Stimulated activated CD4-positive, alpha-beta T cell treated with anti-CD3 and anti-CD28 coated beads, Interleukin-1b, Interleukin-23, amount 100 ng/mL, for 4 hours (primary cell): ENCODE measurements at places on chromosomes 5 and 9.

DNA sequence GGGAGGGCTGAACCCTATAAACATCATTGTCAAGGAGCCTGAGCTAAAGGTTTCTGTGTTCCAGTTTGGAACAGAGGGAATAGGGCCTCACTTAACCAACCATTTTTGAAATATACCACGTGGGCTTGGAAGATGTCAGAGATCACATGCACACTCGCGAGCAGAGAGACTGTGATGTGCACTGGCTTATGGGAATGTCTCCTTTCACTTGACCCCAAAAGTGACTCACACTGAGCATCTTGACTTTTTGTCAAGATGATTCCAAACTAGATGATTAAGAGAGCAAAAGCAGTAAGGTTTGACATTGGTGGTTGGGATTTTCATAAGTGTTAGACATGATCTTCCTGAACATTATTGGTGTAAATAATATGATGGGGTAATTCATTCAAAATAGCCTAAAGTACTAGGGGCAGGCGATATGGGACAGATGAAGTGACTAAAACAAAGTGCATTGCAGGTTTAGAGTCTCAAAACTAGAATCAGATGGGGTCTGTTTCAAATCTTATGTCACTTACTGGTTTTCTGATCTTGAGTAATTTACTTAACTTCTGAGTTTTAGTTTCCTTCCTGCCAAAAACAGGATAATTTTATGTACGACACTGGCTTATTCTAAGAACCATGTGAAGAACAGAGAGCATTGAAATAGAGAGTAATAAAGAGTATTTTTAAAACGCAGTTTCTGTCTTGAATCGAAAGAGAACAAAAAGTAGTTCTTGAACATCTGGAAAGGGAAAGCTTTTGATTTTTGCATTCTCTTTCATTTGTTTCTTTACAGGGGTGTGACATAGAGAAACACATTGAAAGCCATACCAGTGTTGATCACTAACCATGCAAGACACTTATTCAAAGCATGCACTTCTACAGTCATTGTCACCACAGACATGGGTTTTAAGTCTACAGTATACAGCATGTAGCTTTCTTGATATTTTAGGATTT, 383.0 kb downstream of the DIRAS2 start:
- no peak for DNase-seq

DNA sequence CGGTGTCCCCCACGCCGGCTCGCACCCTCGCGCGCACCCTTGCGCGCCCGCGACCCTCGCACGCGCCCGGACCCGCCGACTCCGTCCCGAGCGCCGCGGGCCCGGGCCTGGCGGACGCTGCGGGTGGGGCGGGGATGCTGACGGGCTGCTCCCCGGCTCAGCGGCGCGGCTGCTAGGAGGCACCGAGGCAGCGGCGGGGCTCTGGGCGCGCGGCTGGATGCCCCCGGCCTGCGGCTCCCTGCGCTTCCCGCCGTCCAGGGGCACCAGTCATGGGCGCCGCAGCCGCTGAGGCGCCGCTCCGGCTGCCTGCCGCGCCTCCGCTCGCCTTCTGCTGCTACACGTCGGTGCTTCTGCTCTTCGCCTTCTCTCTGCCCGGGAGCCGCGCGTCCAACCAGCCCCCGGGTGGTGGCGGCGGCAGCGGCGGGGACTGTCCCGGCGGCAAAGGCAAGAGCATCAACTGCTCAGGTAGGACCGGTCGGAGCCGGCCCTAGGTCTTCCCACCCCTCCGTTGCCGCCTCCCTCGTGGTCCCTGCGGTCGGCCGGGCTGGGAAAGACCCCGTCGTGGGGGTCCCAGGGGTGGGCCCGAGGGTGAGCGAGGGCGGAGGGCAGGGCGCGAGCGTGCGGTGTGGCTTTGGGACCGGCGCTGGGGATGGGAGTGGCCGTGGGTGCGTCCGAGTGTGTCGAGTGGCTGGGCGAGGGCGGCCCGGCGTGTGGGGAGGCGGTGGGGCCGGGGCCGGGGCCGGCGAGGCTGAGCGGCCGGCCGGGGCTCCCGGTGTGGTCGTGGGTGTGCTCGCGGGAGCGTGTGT, 530 bp downstream of the TMEFF1 start:
- peak; percentile 20 for DNase-seq

- DNase-seq, result no peak
Observed at GRCh38 chr5:142753116-142753631, 17.0 kb upstream of the ARHGAP26 start.

DNA sequence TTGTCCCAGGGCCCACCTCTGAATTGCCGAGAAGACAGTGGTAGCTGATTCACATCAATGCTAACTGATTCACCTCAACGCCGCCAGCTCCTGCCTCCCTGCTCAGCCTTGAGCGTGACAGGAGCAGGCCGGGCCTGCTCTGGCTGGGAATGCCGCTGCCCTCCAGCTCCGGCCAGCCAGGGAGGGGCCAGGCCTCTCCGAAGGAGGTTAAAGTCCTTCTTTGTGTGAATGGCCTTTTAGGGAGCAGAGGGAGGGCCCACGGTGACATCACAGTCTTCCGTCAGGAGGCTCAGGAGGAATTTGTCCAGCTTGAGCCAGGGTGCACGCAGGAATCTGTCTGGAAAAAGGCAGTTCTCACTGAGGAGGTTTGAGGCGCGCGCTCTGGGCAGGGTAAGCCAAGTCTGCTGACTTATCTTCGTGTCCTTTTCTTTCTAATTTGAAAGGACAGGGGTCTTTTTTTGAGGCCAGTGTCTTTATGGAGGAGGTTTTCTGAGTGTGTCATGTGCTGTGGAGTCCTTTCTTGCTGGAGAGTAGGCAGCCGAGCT, 82.7 kb downstream of the C9orf152 start:
- no peak for DNase-seq

DNA sequence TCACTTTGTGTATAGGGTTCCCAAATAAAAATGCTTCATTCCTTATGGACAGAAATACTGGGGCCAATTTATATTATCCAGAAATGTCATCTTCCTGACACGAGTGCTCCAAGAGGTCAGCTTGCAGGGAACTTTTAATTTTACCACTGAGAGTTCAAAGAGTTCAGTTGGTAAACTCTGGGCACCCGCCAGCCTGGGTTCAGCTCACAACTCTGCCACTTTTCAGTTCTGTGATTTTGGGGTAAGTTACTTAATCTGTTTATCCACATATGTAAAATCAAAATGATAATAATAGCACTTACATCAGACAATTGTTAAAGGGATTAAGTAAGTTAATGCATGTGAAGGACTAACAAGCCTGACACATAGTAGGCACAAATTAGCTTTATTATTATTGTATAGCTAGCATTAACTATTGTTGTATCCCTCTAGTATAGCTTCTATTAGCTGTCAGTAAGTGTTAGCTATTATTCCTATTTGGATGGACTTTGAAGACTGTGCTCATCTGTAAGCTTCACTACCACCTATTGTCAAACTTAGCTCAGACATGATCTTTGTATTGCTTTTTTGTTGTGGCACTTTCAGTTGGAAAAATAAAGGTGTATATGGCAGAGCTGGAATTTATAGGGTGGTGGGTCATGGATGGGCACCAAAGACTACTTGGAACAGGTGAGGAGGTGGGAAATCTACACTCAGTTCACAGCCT, 1.6 kb downstream of the MEGF10 start:
- DNase-seq, result no peak
